Caki2 (cell line): ENCODE measurements at places on chromosomes 6 and 20. TPM values are rescaled to one million over a fixed set of nuclear protein-coding genes. Genes with fewer than 3 reads are reported as not detected.

DNA sequence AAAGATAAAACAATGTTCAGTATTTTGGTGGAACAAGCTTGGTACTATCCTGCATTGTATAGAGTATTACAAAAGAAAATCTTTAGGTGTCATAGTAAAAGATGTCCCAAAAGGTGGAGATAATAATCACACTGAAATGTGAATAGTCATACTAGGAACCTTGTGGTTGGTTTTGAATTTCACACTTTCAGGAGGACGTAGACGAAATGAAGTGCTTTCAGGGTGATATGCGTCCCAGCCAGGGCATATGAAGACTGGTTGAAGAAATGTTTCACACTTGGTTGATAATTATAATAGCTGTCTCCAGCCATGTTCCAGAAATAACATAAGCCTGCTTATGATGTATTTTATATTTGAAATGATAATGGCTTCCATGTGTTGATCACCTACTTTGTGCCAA, 60.4 kb downstream of the SCAND1 start:
- DNase-seq, result no peak

GRCh38 chr6:37514321-37514771, 14.7 kb upstream of the CCDC167 start:
- DNase-seq, result peak; percentile 29

DNA sequence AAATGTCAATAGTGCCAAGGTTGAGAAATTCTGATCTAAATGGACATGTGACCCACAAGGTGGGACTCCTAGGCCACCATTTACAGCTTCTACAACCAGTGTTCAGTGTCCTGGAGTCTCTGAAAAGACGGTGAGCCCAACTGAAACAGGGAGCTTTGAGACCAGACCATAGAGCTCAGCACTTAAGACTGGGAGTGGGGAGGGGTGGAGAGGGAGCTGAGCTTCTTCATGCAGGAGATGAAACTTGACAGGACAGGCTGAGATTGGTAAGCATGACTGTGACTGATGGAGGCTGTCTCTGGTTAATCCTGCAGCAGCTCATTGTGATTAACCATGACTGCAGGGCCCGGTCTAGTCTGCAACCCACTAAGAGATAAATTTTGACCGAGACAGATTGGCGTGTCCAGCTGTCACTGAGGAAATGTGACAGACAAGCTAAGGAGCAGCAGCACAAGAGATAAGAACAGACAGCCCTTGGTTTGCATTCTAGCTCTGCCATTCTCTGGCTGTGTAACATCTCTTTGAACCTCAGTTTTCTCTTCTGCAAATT, 1.4 kb upstream of the AAR2 start:
- DNase-seq, result no peak

GRCh38 chr6:38262026-38262425, 377.7 kb downstream of the BTBD9 start:
- DNase-seq, result peak; percentile 53

GRCh38 chr20:14948416-14948815, 611.0 kb upstream of the FLRT3 start:
- no peak for DNase-seq

- no peak for DNase-seq
Observed at GRCh38 chr6:68711386-68712000, 76.4 kb downstream of the ADGRB3 start.

DNA sequence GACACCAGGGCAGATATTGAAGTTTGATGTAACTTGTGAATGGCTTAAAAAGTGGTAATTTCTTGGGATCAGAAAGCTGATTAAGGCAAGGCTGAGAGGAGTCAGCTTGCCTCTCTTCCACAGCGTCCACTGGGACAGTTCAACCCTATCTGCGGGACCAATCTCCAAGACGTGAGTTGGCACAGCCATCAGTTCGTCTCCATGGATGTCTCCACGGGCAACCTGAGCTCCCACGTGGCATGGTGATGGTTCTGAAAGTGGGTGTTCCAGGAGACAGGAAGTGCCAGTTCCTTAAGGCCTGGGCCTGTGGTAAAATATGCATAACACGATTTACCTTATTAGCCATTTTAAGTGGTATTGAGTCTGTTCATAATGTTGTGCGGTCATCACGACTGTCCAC, 67.9 kb upstream of the BHLHE23 start:
- no peak for DNase-seq

DNA sequence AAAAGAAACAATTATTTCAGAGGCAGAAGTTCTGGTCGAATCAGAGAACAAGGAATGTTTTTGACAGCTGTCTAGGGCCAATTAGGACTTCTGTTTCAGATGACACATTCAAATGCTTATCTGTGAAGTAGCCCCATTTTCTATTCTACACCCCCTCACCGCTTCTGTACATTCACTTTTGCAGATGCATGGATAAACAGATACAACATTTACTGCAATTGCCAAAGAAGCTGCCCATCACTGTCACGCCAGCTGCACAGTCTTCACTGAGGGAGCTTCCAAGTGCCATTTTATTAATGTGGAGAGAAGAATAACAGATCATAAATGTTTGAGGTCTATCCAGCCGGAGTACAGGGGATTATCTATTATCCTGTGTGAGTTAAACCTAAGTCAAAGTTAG, 426.8 kb upstream of the ARID1B start:
- no peak for DNase-seq

DNA sequence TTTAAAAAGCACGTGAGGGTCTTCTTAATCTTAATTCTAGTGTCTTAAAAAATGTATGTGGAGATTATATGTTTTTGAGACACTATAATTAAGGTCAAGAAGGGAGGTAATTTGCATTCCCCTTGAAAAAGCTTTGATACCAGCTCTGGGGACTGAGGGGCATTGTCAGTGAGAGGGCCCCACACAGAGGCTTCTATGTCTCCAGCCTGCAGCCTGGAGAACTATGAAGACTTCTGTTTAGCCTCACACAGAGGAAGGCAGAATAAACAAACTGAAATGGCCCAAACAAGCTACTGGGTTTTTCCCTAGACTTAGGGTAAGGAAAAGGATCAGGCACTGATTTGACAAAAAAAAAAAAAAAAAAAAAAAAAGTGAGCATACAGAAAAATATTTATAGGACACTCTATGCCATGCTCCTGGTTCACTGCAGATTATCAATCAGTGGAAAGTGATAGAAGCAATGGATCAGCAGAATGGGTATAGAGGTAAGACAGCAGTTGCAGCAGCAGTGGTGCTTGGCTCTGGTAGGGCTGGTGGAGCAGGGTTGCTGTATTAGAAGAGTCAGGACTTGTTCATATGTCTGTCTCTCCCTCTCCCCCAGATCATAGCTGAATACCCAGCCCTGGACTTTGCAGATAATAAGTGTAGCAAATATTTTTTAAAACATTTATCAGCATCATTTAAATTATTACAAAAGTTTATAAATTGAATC, 85.4 kb downstream of the KLHL32 start:
- no peak for DNase-seq

DNA sequence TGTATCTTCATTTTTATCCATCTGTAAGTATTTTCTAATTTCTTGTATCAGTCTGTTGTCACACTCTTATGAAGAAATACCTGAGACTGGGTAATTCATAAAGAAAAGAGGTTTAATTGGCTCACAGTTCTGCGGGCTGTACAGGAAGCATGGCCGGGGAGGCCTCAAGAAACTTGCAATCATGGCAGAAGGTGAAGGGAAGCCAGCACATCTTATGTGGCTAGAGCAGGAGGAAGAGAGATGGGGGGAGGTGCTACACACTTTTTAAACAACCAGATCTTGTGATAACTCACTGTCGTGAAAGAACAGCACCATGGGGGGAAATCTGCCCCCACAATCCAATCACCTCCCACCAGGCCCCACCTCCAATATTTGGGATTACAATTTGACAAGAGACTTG, 10.9 kb upstream of the BCKDHB start:
- DNase-seq, result no peak

The TCFL5 gene
- total RNA-seq, result 30.0 and 31.7 TPM in 2 replicates

The GPR63 gene
- 0.37 and 0.46 TPM in 2 replicates for total RNA-seq

The TRERF1 gene
- total RNA-seq, result 0.58 and 2.0 TPM in 2 replicates

The ARMH2 gene
- not detected in 2 replicates for total RNA-seq

The ARMC2 gene
- 0.17 TPM in 1 of 2 replicates, not detected in the other for total RNA-seq

The SEMG1 gene
- not detected in 2 replicates for total RNA-seq
